Thymus (tissue), 14 donors: ENCODE measurements at places on chromosomes 16 and 17. TPM values are rescaled to one million over a fixed set of nuclear protein-coding genes. Genes with fewer than 3 reads are reported as not detected.

DNA sequence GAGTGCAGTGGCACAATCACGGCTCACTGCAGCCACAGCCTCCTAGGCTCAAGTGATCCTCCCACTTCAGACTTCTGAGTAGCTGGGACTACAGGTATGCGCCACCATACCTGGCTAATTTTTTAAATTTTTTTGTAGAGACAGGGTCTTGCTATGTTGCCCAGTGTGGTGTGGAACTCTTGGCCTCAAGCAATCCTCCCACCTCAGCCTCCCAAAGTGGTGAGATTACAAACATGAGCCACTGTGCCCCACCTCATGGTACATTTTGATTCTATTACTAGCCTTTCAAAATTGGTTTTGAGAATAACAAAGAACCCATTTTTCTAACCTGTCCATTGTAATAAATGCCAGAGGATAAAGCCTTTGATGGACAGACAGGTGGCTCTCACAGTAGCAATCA, 1.4 kb downstream of the CCDC43 start:
- H3K27ac ChIP-seq = no peak overlapping the region
- DNase-seq = no peak
- peaks cover 6% of the 10 kb centered on the region for H3K36me3 ChIP-seq
- H3K4me1 ChIP-seq = peaks cover 9% of the 10 kb centered on the region

- no peak for DNase-seq
- H3K27me3 ChIP-seq = no peaks in the 10 kb centered on the region
- H3K36me3 ChIP-seq = peaks cover 41% of the 10 kb centered on the region
- no peak overlapping the region for H3K4me3 ChIP-seq
Observed at GRCh38 chr16:68078701-68079375, 6.3 kb upstream of the NFATC3 start.

DNA sequence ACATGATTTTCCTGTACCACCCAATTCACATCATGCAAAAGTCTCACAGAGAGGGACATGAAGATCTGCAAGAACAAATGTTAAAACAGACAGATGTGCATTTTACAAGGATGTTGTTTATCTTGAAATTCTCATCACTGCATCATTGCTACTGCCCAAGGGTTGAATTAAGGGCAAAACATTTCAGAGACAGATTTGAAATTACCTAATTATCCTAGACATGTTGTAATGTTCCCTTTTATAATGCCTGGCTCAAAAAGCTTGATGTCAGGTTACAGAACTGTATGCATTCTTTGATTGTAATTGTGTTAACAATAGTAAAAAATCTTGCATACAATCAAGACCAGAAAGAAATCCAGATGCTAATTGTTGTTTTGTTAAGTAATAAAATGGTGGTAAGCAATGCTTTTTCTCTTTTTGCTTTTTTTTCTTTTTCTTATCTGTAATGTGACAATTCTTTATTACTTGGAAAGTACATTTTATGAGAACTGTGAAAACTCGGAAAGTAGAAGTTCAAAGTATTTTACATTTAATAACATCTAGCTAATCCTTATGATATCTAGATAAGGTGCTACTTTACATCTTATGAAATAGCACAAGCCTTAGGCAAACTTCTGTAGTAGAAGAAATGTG, 3.6 kb upstream of the DUSP14 start:
- H3K27me3 ChIP-seq = peaks cover 19% of the 10 kb centered on the region
- H3K27ac ChIP-seq = no peak overlapping the region
- H3K36me3 ChIP-seq = peaks cover under 1% of the 10 kb centered on the region
- DNase-seq = no peak

- DNase-seq = no peak
- H3K27ac ChIP-seq = no peak overlapping the region
- no peaks in the 10 kb centered on the region for H3K36me3 ChIP-seq
- peaks cover 2% of the 10 kb centered on the region for H3K27me3 ChIP-seq
Observed at GRCh38 chr17:45942284-45942683, 47.9 kb downstream of the MAPT start.

DNA sequence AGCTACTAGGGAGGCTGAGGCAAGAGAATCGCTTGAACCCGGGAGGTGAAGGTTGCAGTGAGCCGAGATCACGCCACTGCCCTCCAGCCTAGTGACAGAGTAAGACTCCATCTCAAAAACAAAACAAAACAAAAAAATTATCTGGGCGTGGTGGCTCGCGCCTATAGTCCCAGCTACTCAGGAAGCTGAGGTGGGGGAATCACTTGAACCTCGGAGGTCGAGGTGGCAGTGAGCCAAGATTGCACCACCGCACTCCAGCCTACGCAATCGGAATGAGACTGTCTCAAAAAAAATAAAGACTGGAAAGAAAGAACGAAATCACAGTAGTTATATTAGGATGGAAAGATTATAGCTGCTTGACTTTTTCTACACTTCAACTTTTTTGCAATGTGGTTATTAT, 18.9 kb downstream of the COG1 start:
- no peaks in the 10 kb centered on the region for H3K27me3 ChIP-seq
- peaks cover 44% of the 10 kb centered on the region for H3K36me3 ChIP-seq
- no peaks in the 10 kb centered on the region for H3K4me1 ChIP-seq
- no peak overlapping the region for H3K27ac ChIP-seq
- DNase-seq = no peak

DNA sequence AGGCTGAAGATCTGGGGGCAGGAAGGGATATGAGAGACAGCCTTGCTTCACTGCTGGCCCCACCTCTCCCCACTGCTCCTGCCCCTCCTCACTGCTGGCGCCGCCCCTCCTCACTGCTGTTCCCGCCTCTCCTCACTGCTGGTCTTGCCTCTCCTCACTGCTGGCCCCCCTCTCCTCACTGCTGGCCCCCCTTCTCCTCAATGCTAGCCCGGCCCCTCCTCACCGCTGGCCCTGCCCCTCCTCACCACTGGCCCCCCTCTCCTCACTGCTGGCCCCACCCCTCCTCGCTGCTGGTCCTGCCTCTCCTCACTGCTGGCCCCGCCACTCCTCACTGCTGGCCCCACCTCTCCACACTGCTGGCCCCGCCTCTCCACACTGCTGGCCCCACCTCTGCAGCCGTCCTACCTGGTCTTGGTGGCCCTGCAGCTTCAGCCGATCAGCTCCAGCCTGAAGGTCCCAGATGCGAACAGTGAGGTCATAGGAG, 9.5 kb upstream of the PAM16 start:
- H3K27me3 ChIP-seq = no peaks in the 10 kb centered on the region
- no peak overlapping the region for H3K4me3 ChIP-seq
- no peak overlapping the region for H3K27ac ChIP-seq
- H3K4me1 ChIP-seq = no peaks in the 10 kb centered on the region

DNA sequence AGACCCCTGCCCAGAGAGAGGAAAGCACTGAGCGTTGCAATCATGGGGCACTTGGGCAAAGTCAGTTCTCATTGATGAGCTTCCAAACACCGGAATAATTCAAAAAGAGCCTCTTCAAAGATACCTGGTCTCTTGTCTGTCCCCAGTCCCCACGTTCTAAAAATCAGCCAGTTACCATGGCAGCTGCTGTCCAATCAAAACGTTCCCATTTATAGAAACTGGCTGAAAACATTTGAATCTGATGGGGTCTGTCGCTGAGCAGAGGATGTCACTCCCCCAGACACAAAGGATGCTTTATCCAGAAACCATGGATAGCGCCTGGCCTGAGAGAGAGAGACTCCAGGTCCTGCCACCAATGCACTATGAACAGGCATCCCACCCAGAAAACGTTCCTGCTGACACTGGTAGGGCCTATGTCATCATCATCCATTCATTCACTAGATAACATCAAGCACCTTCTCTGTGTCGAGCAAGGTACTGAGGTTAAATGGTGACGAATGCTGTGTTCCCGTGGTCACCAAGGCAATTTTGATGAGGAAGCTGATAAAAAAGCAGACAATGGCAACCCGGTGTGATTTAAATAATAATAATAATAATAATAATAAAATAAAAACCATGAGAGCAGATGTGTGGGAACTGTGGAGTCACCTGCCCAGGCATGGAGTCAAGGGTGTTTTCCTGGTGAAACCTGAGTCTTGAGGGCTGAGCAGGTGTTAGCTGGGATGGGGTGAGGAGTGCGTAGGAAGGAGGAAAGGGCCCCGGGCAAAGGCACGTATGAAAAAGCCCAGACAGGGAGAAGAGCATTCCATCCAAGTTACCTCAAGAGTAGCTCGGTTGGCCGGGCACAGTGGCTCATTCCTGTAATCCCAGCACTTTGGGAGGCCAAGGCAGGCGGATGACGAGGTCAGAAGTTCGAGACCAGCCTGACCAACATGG, 19.0 kb upstream of the CALB2 start:
- H3K36me3 ChIP-seq = no peaks in the 10 kb centered on the region
- H3K27ac ChIP-seq = no peak overlapping the region
- no peak for DNase-seq
- no peaks in the 10 kb centered on the region for H3K27me3 ChIP-seq
- no peaks in the 10 kb centered on the region for H3K4me1 ChIP-seq
- H3K4me3 ChIP-seq = no peak overlapping the region

GRCh38 chr17:5499476-5500231, 13.3 kb downstream of the MIS12 start:
- peak overlapping the region; percentile 70 for H3K4me3 ChIP-seq
- H3K27me3 ChIP-seq = no peaks in the 10 kb centered on the region
- no peak for DNase-seq
- H3K36me3 ChIP-seq = no peaks in the 10 kb centered on the region
- H3K4me1 ChIP-seq = peaks cover 20% of the 10 kb centered on the region

DNA sequence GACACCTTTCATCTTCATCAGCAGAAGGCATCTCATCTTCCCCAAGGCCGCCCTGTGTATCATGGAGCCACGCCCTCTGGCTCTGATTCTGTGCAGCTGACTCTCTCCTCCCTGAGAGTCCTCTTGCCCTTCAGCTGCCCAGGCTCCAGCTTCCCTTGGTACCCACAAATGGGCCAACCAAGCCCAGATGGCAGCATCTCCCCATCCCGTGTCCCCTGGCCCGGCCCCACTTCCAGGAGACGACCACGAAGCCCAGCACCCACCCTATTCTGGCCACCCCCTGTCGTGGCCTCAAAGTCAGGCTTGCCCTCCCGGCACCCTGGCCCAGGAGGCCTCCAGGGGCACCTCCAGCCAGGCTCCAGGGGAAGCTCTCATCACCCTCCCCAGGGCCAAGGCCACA, 31.3 kb upstream of the KSR1 start:
- DNase-seq = no peak
- no peak overlapping the region for H3K4me3 ChIP-seq

DNA sequence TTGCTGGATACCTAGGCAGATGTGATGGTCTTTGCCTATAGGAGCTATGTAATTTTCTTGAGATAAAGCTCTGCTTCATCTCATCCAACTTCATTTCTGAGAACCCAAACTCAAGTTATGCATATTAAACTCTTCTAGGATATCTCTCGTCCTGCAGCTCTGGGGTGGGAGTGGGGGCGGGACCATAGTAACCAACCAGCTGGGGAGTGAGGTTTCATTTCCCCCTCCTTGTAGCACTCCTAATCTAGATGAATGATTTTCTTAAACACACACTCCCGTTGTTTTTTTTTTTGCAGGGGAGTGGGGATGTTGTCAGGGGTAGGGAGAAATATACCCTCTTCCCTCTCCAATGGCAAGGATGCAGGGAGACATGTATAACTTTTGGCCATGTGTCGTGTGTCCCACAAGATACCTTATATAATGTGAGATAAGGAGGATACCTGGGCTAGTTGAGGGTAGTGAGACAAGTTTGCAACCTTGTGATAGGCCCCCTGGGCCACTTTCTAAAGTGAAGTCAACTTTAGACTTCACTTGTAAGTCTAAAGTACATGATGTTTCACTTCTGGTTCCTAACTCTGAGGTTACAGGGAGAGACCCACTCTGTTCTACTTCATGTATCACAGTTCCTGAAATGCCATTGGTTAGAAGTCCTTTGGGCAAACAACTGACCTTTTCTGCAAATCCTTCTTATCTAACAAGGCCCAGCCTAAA, 10.5 kb upstream of the HEATR6 start:
- H3K4me3 ChIP-seq = no peak overlapping the region
- no peaks in the 10 kb centered on the region for H3K36me3 ChIP-seq
- DNase-seq = no peak
- H3K4me1 ChIP-seq = peaks cover 9% of the 10 kb centered on the region

DNA sequence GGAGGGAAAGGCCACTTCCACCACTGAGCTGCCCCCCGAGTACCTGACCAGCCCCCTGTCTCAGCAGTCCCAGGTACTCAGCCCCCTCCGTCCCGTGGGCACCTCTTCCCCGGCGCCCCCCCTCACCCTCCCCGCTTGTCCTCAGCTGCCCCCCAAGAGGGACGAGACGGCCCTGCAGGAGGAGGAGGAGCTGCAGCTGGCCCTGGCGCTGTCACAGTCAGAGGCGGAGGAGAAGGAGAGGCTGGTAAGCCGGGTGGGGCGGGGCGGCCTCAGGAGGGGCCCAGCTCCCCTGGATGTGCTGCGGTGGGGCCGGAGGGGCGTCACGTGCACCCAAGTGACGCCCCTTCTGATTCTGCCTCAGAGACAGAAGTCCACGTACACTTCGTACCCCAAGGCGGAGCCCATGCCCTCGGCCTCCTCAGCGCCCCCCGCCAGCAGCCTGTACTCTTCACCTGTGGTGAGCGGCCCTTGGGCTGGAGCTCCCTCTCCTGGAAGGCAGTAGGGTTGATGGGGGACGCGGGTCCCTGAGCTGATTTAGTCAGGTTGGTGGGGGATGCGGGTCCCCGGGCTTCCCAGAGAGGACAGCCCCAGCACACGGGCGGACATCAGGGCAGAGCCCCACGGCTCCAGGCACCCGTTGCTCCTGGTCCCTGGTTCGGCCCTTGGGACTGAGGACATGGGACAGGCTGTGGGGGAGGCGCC, 9.5 kb upstream of the MRPL12 start:
- H3K4me1 ChIP-seq = no peaks in the 10 kb centered on the region
- no peaks in the 10 kb centered on the region for H3K27me3 ChIP-seq
- DNase-seq = no peak
- H3K4me3 ChIP-seq = no peak overlapping the region

Gene DPEP2
- total RNA-seq = 5.6 TPM

Gene DRC3
- total RNA-seq = 1.3 TPM

Gene PIK3R5
- 15.2 TPM for total RNA-seq

Gene PRAC1
- total RNA-seq = not detected

Gene ABCC11
- 0.14 TPM for total RNA-seq

Gene CRYBA1
- total RNA-seq = 0.38 TPM

Gene EPX
- 14.9 TPM for total RNA-seq

Gene ADCY9
- 1.3 TPM for total RNA-seq
